Sigmoid colon (tissue), 7 donors: ENCODE measurements at places on chromosomes 5 and 9. TPM values are rescaled to one million over a fixed set of nuclear protein-coding genes. Genes with fewer than 3 reads are reported as not detected.
A peak's percentile ranks its signal among the peaks of the same experiment; 100 is the strongest.

The FBXO4 gene
- 10.0 TPM for total RNA-seq

DNA sequence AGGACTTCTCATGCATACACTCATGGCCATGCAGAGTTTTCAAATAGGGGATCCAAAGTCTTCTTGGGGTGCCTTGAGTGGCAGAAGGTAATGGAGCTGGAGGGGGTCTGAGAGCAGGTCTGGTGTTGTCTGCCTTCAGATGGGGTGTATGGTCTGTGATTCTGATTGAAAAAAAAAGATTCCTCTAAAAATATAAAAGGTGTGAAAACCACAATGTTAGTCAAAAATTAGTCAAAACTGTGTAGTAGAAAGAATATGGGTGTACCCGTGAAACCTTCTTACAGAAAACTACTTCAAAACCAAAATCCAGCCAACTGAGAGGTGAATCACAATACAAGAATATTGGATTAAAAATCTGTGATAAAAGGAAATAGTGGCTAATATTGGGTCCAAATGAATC, 20.1 kb downstream of the DOCK2 start:
- no peak for DNase-seq
- no peak overlapping the region for H3K4me3 ChIP-seq
- no peaks in the 10 kb centered on the region for H3K27me3 ChIP-seq
- H3K27ac ChIP-seq = no peak overlapping the region
- H3K4me1 ChIP-seq = no peaks in the 10 kb centered on the region

DNA sequence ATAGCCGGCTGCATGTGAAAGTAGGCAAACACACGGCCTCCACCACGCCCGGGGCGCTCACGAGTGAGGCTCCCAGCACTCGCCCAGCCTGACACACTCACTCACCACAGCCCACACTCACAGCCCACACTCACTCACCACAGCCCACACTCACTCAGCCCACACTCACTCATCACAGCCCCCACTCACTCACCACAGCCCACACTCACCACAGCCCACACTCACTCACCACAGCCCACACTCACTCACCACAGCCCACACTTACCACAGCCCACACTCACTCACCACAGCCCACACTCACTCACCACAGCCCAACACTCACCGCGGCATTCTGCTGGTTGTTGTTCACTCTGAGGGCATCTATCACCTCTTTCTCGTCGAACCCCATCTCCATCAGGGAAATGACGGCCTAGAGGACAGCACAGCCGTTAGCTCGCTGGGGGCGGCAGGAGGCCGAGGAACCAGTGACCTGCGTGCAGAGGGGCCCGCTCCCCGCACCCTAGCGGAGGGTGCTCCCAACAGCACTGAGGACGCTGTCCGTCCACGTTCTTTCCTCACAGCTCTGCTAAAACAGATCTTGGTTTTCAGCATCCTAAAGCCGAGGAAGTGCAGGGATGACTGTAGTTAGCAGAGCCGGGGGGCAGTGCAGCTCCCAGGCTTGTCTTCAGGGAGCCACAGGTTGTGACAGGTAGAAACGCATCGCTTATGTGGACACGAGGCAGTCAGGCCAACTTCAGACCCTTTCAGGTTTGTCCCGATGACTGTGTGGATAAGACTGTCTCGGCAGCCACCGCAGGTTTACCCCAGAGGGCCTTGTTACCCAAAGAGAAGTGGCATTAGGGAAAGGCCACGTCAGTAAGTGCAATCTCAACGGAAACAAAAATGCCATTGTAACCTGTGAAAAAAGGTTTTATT, 21.6 kb downstream of the UBAC1 start:
- H3K4me3 ChIP-seq = no peak overlapping the region
- peaks cover 99% of the 10 kb centered on the region for H3K36me3 ChIP-seq
- no peak overlapping the region for H3K27ac ChIP-seq
- no peaks in the 10 kb centered on the region for H3K4me1 ChIP-seq
- no peak for DNase-seq

DNA sequence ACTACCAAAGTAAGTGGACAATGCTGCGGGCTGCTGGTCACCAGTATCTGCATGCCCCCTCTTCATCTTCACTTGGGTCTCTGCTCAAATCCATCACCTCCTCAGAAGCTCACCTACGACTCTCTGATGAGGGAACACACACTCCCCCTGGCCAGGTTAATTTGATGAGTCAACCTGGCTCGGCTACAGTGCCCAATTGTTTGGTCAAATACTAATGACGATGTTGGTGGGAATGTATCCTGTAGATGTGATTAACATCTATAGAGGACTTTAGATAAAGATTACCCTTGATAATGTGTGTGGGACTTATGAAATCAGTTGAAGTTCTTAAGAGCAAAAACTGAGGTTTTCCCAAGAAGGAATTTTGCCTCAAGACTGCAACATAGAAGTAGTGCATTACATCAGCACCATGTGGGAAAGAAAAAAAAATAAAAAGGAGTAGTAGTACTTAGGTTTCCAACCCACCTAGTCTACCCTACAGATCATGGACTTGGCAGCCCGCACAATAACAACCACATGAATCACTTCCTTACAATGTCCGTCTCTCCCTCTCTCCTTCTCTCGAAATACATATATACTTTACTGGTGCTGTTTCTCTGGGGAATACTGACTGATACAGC, 467.3 kb downstream of the DNAH5 start:
- no peaks in the 10 kb centered on the region for H3K4me1 ChIP-seq
- H3K27ac ChIP-seq = no peak overlapping the region
- H3K27me3 ChIP-seq = no peaks in the 10 kb centered on the region
- no peaks in the 10 kb centered on the region for H3K36me3 ChIP-seq
- no peak for DNase-seq
- no peak overlapping the region for H3K4me3 ChIP-seq

DNA sequence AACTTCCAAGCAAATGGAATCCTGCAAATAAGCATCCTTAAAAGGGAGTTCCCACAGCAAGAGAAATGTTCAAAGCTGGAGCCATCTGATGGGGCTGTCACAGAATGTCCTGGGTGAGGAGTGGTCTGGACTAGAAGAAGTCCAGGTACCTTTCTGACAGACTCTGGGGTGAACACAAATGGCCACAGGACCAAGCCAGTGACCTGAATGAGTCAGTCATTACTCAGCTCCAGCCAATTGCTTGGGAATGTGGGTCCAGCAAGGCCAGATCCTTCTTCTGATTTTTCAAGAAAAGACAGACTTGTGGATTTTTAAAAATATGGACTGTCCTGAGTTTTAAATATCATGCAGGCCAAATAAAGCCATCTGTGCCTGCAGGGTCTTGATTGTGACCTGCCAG, 30.1 kb downstream of the GALNT10 start:
- H3K27me3 ChIP-seq = no peaks in the 10 kb centered on the region
- peaks cover 47% of the 10 kb centered on the region for H3K4me1 ChIP-seq
- H3K4me3 ChIP-seq = no peak overlapping the region
- no peaks in the 10 kb centered on the region for H3K36me3 ChIP-seq
- H3K27ac ChIP-seq = peak overlapping the region; percentile 62
